ENCODE measurements at places on chromosomes 12 and 14.

GRCh38 chr12:6372403-6373003 is 2.9 kb downstream of the SCNN1A start:
- H3K27me3 ChIP-seq, result no peaks in the 10 kb centered on the region
- H3K4me3 ChIP-seq, result no peak overlapping the region
- H3K36me3 ChIP-seq, result no peaks in the 10 kb centered on the region

DNA sequence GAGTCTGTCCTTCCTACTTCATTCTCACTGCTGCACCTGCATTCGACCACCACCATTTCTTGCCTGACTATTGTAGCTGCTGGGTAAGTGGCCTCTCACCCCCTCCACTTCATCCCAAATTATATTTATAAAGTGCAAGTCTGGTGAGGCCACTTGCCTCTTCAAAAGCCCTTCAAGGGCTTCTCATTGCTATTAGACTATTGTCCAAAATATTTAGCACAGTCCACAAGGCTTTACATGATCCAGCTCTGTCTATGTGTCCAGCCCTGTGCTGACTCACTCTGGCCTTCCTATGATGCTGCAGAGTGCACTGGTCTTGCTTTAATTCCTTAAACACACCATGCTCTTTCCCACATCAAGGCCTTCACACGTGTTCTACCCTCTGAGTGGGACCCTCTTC is 46.0 kb downstream of the PAH start:
- DNase-seq, result no peak
- no peaks in the 10 kb centered on the region for H3K4me1 ChIP-seq

DNA sequence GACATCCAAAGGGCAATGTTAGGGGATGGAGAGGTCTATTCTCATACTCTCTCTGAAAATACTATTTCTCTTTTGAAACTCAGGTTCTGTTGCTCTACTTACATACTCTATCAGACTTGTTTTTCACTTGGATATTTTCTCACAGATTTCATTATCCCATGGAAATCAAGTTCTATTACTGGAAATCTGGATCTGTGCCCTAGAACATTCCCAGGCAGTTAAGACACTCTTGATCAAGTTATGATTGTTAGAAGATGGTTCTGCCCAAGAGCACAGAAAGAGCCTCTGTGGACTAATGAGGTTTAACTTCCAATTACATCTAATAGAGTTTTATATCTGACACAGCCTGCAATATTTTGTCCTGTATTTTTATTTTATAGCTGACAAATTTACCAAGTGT is 591.0 kb upstream of the ATP2B1 start:
- peaks cover 3% of the 10 kb centered on the region for H3K4me1 ChIP-seq
- no peak for DNase-seq
- no peaks in the 10 kb centered on the region for H3K27me3 ChIP-seq

DNA sequence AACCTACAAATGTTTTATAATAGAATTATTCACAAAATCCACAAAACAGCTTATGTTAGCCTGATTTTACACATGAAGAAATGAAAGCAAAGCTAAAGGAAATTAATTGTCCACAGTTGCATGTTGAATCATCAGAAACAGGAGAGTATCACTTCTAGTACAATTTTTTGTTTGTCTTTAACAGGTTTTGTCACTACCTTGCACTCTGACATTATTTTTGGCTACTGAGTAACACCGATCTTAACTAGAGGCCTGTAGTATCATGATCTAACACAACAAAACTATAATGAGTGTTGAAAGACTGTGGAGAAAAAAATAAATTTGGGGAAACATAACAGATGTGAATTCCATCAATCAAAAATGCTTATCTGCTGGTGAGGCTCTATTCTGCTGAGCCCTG is 60.1 kb downstream of the TAOK3 start:
- no peaks in the 10 kb centered on the region for H3K4me1 ChIP-seq
- no peak overlapping the region for H3K27ac ChIP-seq
- DNase-seq, result no peak

DNA sequence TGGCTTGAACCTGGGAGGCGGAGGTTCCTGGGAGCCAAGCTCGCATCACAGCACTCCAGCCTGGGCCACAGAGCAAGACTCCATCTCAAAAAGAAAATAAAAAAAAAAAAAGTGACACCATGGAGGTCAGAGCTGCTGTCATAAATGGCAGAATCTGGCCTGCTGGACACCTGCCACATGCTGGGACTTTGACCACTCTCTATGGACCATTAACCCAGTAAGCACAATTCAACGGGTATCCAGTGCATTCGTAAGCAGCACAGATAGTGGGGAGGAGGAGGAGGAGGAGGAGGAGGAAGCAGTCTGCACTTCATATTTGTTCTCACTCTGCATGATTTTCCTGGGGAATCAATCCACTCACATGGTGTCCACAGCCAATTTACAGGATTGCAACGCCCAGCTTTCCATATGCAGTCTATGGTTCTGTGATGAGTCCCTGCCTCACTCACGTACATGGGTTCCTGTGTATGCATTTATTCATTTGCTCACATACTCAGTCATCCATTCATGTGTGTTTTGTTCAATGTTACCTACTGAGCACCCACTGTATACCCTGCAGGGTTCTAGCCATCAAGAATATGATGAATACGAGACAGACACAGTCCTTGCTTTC is 326.8 kb downstream of the GLT1D1 start:
- no peaks in the 10 kb centered on the region for H3K4me1 ChIP-seq
- no peak for DNase-seq
- H3K36me3 ChIP-seq, result no peaks in the 10 kb centered on the region
- no peaks in the 10 kb centered on the region for H3K27me3 ChIP-seq

DNA sequence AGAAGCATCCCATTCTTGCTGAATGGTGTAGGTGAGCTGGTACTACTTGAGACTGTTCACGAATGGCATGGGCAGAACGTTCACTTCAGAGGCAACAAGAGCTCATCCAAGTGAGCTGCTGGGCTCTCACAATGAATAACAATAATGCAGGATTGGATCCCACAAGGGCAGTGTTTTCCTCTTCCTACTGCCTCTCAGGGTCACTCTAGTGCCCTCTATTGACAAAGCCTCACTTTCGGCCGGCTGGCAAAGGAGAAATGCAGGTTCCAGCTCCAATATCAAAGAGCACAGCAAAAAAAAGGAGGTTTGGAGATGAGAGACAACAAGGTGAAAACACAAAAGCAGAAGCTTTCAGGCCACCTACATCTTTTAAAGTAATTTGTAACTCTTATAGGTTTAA is 74.6 kb upstream of the MYF6 start:
- DNase-seq, result no peak
- H3K36me3 ChIP-seq, result no peaks in the 10 kb centered on the region
- H3K27me3 ChIP-seq, result no peaks in the 10 kb centered on the region
- H3K4me3 ChIP-seq, result no peak overlapping the region

GRCh38 chr14:35374263-35374712 is 30.3 kb downstream of the NFKBIA start:
- H3K4me3 ChIP-seq, result no peak overlapping the region
- H3K4me1 ChIP-seq, result no peaks in the 10 kb centered on the region
- peak; percentile 46 for DNase-seq
- H3K27me3 ChIP-seq, result no peaks in the 10 kb centered on the region

- no peak overlapping the region for H3K27ac ChIP-seq
- no peaks in the 10 kb centered on the region for H3K36me3 ChIP-seq
- H3K4me3 ChIP-seq, result no peak overlapping the region
- DNase-seq, result no peak
- H3K27me3 ChIP-seq, result peaks cover 13% of the 10 kb centered on the region
These were observed 6.2 kb downstream of the TNFAIP2 start for GRCh38 chr14:103129301-103130016.

GRCh38 chr14:21860172-21860571 is 186.6 kb upstream of the OR4E1 start:
- H3K27ac ChIP-seq, result no peak overlapping the region
- no peak overlapping the region for H3K4me3 ChIP-seq
- H3K4me1 ChIP-seq, result no peaks in the 10 kb centered on the region
- no peaks in the 10 kb centered on the region for H3K27me3 ChIP-seq

DNA sequence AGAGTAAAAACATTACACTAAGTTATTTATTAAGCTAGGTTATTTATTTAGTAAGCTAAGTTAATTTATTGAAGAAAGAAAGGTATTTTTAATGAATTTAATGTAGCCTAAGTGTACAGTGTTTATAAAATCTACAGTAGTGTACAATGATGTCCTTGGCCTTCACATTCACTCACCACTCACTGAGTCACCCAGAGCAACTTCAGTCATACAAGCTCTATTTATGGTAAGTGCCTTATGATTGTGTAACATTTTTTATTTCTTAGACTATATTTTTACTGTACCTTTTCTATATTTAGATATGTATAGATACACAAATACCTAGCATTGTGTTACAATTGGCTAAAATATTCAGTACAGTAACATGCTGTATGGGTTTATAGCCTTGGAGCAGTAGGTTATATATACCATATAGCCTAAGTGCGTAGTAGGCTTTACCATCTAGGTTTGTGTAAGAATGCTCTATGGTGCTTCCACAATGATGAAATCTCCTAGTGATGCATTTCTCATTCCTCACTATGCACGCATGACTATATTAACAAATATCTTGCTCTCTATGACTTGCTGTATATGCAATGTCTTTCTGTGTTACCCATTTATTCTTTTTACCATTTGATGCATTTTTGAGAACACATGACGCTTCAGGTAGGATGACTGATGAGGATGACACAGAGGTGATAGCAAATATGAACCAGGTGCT is 309.6 kb upstream of the ATXN7L3B start:
- H3K4me1 ChIP-seq, result no peaks in the 10 kb centered on the region
- no peak overlapping the region for H3K27ac ChIP-seq
- no peak overlapping the region for H3K4me3 ChIP-seq
- H3K27me3 ChIP-seq, result no peaks in the 10 kb centered on the region
- H3K36me3 ChIP-seq, result no peaks in the 10 kb centered on the region

- no peaks in the 10 kb centered on the region for H3K36me3 ChIP-seq
- no peaks in the 10 kb centered on the region for H3K27me3 ChIP-seq
- no peaks in the 10 kb centered on the region for H3K4me1 ChIP-seq
- no peak overlapping the region for H3K4me3 ChIP-seq
- DNase-seq, result no peak
These were observed 39.8 kb downstream of the TMPRSS12 start for GRCh38 chr12:50882563-50882962.

- peak within 1 kb of the TSS; percentile 88 for H3K4me3 ChIP-seq
- peak within 1 kb of the TSS; percentile 92 for H3K27ac ChIP-seq
- H3K36me3 ChIP-seq, result no peaks in the 10 kb centered on the region
- peak; percentile 46 for DNase-seq
- H3K27me3 ChIP-seq, result no peaks in the 10 kb centered on the region
These were observed at the start of gene ARHGEF40 for GRCh38 chr14:21070083-21070609. Gene ARHGEF40, plus strand, starts transcription at chr14:21070304. Its CDS starts 93 bp downstream, at chr14:21070397.

DNA sequence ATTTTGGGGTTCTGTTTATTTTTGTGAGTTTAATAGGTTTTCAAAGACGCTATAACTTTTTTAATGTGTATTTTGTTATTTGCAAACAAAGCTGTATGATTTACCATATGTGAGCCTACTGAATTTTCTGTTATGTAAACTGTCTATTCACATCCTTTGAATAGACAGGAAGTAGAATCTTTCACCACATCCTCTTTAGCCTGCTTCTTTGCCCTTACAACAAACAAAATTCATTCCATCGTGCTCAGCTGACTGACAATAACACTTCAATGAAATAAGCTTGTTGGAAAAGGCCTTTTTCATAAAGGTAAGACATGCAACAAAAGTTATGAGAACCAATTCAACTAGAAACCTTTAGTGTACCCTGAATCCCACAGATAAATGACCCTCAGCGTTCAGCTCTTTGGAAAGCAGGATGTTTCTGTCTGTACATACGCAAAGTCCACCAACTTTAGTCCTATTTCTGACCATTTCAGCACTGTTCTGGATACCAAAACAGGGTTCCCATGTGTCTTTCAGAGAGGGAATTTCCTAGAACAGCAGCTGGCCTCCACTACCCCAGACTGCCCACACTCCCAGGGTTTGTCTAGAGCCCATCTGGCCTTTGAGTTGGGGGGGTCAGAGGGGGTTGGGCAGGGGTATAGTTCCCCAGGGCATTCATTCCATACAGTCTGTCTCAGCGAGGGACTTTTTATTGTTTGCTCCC is 71.3 kb downstream of the DUSP6 start:
- H3K27me3 ChIP-seq, result no peaks in the 10 kb centered on the region
- peaks cover 17% of the 10 kb centered on the region for H3K4me1 ChIP-seq
- no peaks in the 10 kb centered on the region for H3K36me3 ChIP-seq

DNA sequence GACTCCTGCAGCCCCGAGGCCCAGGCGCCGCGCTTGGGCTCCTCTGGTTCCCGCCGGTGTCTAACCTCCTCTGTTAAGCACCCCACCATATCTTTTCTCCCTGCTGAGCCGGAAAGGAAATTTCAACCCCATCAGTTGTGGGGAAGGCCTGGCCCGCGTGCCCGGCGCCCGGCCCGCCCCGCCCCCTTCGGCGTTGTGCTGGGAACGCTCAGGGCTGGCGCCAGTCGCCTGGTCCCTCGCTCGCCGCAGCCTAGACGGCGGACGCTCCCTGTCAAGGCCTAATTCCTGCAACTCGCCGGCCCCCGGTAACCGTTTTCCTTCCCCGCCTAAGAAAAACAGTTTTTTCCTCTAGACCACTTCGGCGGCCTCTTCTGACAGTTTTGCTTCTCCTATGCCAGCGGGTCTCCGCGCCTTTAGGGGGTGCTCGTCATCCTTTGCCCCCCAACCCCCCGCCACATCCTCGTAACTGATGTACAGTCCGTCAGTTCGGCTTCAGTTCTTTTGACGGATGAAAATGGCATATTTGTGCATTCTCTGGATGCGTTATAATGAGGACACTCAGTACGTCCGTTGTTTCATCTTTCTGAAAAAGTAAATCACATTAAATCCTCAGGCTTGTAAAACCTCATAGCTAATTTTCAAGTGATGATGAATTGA is 506 bp upstream of the NAP1L1 start:
- H3K36me3 ChIP-seq, result no peaks in the 10 kb centered on the region
- no peaks in the 10 kb centered on the region for H3K27me3 ChIP-seq
- H3K4me3 ChIP-seq, result peak overlapping the region; percentile 73
- H3K27ac ChIP-seq, result peak overlapping the region; percentile 86

DNA sequence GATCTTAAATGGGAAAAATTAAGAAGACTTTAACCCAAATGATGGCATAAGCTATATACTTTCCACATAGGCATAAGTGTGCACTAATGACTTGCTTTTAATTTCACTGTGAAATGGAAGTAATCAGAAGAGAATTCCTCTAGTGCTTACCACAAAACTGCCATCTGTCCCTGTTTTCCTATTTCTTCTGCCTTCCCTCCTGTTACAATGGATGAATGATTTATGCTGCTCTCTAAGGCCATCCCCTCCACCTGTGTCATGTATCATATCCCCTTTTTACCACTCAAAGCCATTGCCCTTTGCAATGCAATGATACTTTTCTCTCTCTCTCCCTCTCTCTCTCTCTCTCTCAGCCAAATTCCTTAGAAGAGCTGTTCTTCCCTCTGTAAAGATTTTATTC is 109.1 kb downstream of the C12orf50 start:
- no peaks in the 10 kb centered on the region for H3K4me1 ChIP-seq
- DNase-seq, result no peak
- no peaks in the 10 kb centered on the region for H3K27me3 ChIP-seq
- no peak overlapping the region for H3K4me3 ChIP-seq

Measured in tibial nerve (tissue), 4 donors.